ENCODE measurements at places on chromosomes 13 and 19.

DNA sequence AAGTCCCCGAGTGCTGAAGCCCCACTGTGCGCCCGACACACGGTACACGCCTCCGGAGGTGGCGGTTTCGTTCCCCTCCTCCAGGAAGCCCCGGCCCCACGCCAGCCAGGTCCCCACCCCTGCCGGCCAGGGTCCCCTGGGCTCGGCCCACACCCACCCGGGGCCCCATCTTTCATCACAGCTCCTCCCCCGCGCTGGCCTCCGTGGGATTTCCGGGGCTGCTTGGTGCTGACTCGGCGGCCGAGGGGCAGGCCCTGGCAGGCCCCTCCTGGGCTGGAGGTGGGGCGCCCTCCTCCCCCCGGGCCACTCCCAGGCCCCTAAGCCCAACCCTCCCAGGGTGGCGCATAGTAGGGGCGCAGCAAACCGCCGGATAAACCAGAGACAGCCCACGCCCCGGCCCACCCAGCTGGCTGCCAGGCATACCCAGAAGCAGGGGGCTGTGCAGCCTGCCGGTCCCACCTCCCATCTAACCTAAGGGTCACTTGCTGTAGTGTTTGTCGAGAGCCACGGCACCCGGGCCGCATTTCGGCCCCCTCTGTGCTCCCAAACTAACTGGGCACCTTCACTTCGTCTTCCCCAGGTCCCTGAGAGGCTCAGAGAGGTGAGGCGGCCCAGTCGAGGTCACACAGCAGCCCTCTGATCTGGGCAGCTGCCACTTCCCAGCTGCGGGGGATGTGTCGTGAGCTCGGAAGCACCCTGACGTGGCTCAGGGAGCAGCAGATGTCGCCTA, 6.6 kb downstream of the ZBTB7A start:
- DNase-seq, result no peak

GRCh38 chr13:100980171-100980570, 305.6 kb upstream of the TMTC4 start:
- no peak for DNase-seq

DNA sequence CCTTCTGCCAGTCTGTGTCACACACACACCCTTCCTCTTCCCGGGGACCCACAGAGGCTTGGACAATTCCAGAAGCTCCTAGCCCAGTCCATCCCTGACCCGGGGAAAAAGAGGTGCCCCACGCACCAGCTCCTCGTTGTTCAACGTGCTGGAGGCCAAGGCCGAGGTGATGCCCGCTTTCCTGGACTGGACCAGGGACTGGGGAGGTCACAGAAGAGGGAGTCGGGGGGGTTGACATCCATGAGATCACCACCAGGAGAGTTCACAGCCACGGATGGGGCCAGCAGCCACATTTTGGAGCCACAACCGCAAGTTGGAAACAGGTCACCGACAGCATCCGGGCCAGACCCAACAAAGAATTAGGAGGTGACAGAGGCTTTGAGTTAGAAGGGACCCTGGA, 39.4 kb downstream of the UNC13A start:
- no peak for DNase-seq

DNA sequence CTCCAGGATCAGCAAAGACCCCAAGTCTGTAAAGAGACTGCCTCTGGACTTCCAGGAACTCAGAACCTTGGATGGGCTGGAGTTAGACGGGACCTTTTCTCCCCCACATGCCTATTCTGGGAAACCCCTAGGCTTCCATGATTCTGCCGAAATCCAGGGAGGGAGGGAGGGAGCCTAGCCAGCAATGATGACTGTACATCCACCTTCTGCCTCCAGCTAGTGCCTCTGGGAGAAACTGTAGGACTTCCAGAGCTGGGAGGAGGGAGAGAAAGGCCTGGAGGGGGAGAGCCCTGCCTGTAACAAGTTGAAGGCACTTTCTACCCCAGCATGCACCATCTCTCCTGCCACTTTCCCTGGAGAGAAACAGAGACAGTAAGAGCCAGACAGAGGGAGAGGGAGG, 6.0 kb upstream of the HAS1 start:
- DNase-seq, result no peak

- no peak for DNase-seq
These were observed 881.9 kb downstream of the SLITRK6 start for GRCh38 chr13:84917252-84917878.

- DNase-seq, result no peak
These were observed 213.7 kb downstream of the B3GLCT start for GRCh38 chr13:31413516-31413915.

GRCh38 chr13:77699059-77699680, 1.7 kb downstream of the SLAIN1 start:
- no peak for DNase-seq

GRCh38 chr13:27349458-27349857, 75.0 kb upstream of the GTF3A start:
- no peak for DNase-seq

DNA sequence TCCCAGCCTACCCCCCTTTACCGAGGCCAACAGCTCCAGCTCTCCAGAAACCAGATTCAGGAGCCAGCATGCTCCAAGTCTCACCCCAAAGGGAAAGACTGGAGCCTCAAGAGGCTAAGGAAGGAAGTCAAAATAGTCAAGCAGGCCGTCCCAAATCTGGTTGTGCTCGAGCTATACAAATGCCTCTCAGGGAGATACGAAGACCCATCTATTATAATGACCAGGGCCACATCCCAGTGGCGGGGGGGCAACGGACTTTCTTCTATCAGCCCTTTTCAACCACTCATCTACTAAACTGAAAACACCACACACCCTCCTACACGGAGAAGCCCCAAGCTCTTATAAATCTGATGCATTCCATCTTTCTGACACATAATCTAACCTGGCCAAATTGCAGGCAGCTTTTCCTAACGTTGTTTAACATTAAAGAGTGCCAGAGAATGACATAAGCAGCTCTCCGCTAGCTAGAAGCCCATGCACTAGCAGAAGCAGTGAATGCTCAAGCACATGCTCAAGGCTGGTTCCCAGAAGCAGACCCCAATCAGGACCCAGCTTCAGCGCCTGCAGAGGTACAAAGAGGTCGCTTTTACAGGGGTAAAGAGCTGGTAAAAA, 104.6 kb upstream of the ZNF98 start:
- DNase-seq, result no peak

DNA sequence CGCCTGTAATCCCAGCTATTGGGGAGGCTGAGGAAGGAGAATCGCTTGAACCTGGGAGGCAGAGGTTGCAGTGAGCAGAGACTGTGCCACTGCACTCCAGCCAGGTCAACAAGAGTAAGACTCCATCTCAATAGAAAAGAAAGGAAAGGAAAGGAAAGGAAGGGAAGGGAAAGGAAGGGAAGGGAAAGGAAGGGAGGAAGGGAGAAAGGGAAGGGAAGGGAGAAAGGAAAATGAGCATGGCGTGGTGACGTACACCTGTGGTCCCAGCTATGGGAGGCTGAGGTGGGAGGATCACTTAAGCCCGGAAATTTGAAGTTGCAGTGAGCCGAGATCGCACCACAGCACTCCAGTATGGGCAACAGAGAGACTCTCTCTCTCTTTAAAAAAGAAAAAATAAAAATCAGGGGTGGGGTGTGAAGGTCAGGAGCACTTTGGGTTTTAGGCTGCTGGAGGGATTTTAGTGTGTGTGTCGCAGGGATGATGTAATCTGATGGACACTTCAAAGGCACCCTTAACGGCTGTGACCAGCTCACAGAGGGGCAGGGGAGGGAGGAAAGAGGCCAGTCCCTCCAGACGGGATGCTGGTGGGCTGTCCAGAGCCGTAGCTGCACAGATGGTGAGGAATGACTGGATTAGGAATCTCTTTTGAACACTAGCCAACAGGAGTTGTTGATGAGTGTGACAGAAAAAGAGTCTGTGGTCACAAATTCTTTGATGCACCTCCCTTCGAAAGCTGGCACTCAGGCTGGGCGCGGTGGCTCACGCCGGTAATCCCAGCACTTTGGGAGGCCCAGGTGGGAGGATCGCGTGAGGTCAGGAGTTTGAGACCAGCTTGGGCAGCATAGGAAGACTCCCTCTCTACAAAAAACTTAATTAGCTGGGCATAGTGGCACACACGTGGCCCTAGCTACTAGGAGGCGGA, 27.6 kb downstream of the TMPRSS9 start:
- DNase-seq, result no peak

GRCh38 chr19:16645140-16645539, 14.8 kb downstream of the SMIM7 start:
- DNase-seq, result no peak

DNA sequence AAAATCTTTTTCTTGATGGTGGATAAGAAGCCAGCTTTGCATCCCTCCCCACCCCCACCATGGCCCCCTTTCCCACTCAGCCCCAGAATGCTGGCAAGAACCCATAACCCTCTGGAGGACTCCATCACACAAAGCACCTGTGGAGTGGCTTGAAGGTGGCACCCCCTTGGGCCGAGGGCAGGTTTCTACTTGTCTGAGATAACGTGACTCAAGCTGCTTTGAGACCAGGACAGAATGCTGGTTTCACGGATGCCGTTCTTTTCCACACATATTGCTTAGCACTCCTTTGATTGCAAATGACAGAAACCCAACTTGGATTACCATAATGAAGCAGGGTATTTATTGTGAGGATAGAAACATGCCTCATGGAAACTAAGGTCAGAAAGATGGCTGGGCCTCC, 82.2 kb downstream of the LACC1 start:
- no peak for DNase-seq

DNA sequence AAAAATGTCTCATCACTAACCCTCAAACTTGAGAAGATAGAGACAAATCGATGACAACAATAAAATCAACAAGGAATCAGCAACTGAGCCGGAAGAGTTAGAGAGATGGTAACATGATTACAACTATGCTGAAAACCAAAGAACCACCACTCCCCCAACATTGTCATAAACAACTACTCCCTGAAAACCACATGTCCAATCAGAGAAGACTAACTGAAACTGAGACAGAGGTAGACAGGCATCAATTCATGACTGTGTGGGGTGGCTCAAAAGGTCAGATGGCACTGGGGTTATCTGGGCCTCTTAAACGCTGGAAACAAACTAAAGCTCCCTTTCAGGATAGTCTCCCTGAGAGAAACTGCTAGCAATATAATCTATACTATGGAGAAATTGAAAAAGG, 488.8 kb downstream of the KCTD12 start:
- DNase-seq, result no peak

DNA sequence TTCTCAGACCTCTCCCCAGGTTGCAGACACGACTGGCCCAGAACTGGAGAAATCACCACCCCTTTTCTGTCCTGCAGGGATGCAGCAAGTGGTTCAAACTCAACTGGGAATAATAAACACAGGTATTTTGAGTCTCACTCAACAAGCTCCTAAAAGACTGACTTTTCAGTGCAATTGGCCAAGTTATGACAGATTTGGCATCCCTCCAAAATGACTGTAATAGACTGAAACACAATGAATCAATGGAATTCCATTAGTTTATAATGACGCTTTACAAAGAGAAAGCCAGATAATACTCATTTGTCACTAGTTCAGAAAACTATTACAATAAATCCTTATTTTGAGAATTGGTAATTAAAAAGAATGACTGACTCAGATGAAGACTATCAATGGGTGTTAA, 38.1 kb downstream of the MIPEP start:
- DNase-seq, result no peak
